Cortex of kidney (tissue), 1 donor: ENCODE measurements at places on chromosomes 13 and 19.

- DNase-seq: no peak
Observed at GRCh38 chr13:72651144-72651543, 76.3 kb downstream of the MZT1 start.

DNA sequence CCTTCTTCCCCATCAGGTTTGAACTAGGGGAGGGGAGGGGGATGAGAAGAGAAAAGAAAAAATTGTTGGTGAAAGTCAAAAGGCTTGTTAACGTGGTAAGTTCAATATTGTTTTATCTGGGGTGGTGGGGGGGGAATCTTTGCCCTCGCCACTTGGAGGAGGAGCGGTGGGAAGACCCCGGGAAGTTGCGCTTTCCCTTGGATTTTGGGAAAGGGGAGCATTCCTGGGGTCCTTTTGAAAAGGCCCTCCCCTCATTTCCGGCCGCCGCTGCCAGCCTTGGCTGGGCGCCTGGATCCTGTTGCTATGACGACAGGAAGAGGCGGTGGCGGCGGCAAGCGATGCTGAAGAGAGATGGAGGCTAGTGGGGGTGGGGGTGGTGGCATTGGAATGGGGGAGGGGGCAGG lies 4.6 kb upstream of the CACNG8 start:
- DNase-seq: no peak

DNA sequence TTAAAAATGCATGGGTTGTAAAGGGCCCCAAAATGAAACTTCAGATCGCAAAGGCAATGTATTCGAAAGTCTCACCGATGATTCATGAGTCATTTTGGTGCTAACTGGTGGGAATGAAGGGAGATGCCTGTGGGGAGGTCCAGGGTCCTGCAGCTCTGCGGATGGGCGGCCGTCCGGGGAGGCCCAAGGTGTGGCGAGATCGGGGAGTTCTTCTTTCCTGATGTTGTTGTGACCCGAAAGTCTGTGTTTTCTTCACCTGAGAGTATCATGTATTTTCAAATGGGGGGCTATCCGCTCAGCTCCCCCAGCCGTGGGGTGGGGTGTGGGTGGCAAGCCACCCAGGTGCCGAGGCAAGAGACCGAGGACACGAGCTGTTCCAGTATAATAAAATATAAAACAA lies 36.5 kb downstream of the TFDP1 start:
- DNase-seq: no peak

- no peak for DNase-seq
Observed at GRCh38 chr13:92225861-92226260, 827.4 kb downstream of the GPC5 start.

DNA sequence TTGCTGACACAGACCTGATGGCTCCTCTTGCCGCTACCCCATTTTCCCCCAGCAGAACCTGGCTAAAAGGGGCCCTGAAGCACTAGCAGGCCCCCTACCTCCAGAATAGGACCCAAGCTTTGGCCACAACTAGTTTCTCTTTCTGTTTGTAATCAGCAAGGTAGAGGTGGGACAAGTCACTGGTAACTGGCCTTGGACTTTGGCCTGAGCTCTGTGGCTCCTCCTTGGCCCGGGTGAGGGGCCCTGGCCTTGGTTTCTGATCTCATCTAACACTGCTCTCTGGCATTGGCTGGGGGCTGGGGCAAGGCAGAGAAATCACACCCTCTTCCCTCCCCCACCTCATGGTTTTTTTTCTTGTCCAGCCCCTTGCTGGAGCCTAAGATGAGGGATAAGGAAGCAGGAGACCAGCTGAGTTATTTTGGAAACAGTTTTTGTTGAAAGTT lies 2.1 kb downstream of the CALM3 start:
- DNase-seq: no peak

- no peak for DNase-seq
Observed at GRCh38 chr19:53868091-53868891, 608 bp downstream of the MYADM start.

- DNase-seq: no peak
Observed at GRCh38 chr13:29411481-29411880, 184.0 kb downstream of the SLC7A1 start.

DNA sequence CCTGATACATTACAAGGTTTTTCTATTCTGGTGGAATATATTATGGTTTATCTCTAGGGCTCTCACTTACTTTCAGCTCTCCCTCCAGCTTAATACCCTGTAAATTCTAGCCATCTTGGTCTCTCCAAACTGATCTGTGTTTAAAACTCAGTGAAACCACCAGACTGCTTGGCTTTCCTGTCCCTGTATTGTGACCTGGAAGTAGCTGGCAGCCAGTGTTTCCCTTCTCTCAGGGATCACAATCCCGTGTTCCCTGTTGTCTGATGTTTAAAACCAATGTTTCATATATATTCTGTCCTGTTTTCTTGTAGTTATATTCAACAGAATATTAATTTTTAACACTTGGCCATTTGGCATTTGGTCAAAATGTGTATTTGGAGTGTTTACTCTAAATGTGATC lies 8.0 kb downstream of the AKAP11 start:
- no peak for DNase-seq

DNA sequence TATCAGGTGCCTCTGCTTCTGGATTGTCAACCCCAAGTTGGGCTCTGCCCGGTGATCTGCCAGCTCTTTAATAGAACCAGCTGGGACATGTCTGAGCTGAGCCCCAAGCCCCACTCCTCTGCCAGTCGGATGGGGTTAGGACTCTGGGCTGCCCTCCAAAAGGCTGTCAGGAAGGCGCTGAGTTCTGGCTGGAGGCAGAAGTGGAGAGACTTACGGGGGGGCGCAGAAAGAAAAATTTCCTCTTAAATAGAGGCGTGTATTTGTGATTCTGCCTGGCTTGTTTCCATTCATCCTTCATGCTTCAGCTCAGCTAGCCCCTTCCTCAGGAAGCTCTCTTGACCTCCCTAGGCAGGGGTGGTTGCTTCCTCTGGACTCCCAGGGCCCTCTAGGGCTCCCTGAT lies 985 bp upstream of the KCNK6 start:
- no peak for DNase-seq

DNA sequence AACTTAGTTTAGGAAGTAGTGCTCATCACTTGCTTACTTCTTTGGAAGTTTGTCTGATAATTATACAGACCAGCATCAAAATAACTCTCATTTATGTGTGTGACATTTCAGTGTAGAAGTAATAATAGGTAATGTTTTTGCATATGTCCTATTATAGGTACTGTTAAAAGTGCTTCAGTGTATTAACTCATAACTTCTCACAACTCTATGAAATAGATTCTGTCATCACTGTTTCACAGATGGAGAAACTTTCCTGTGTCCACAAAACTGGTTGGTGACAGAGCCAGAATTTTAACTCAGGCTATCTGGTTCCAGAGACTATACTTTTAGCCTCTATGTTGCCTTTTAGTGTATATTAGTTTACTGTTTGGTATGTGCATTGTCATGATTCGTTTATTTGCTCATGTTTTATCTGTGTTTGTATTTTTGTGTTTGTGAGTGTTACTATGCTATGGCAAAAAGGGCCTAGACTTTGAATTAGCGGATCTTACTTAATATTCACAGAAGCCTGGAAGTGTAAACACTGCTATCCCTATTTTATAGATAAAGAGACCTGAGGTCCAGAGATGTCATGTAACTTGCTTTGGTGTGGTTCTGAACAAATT lies 12.7 kb downstream of the LPAR6 start:
- DNase-seq: no peak

- no peak for DNase-seq
Observed at GRCh38 chr19:14772467-14772866, 5.9 kb downstream of the ADGRE2 start.

- DNase-seq: no peak
Observed at GRCh38 chr19:42349378-42350107, 24.1 kb downstream of the MEGF8 start.

DNA sequence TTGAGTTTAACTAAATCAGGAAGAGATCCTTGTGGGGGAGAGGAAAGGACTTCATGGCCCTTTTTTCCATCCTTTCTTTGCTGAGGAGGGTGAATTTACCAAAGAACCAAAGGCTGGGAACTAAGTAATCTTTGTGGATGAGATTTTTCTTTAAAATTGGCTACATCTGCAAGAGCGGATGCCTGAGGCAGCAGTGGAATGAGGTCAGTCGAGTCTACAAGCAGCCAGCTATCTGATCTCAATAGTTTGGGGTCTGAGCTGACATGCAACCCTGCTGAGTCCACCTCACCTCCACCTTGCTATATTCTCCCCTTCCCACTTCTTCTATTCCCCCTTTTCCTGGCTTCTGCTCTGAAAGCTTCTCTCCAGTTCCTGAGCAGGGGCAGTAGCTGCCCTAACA lies 3.6 kb upstream of the DNAJC15 start:
- DNase-seq: no peak

DNA sequence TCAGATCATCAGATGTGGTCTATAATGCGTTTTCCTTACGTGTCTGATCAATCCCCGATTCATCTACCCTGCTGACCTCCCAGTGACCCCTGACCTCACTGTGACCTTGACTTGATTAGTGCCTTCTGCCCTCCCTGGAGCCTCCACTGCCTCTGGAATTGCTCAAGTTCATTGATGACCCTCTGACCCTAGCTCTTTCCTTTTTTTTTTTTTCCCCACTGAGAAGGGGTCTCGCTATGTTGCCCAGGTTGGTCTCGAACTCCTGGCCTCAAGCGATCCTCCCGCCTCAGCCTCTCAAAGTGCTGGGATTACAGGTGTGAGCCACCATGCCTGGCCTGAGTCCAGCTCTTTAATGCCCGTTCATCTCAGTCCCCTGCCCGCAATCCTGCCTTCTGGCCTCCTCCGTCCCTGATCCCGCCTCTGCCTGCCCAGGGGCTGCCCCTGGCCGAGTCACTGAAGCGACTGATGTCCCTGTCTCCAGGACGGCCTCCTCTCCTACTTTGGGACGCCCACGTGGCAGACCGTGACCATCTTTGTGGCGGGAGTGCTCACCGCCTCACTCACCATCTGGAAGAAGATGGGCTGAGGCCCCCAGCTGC lies 4.0 kb upstream of the FTL start:
- DNase-seq: no peak

DNA sequence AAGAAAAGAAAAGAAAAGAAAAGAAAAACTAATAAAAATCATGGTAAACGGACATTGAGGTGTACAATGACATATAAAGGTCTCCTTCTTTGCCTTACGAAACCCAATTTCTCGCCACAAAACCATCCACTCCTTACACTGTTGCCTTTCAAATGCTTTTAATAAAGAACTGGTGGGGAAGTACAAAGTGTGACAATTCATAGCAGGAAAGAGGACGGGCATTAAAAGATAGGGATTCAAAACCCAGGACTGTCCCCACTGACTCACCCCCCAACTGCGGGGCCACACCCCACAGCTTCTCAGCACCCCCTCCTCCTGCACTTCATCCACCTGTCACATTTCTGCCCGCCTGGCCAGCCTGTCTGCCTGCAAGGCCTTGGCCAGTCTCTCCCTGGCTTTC lies 2.4 kb downstream of the MBD3L2B start:
- no peak for DNase-seq

DNA sequence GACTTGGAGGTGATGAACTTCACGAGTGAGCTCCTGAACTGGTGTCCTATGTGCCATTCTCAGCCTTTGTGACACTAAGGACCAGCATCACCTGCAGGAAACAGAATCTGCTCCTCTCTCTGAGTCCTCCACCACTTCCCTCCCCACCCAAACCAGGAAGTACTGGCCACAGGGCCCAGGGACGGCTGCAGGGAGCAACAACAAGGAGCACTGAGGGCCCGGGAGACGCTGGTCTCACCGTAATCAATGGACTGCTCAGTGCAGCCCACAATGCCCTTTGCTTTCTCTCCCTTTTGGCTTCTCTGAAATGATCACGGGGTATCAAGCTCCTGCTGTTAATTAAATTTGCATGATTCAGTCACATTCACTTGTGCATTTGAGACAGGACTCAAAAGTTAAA lies 18.6 kb downstream of the PEPD start:
- DNase-seq: no peak

DNA sequence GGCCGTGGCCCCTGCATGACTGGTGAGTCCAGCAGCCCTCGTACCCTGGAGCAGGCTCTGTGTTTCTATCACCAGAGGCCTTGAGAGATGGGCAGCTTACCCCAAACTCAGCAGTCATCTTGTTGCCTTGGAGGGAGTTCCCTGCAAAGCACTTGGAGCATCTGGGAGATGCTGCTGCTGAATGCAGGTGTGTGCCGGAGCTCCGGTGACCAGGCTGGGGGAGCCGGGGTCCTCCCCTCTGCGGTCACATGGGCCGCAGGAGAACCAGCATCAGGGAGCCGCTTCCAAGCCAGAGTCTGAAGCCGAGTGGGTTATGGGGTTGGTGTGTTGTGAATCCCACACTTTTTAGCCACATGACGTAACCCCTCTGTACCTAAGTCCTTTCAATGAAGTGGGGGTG lies 82.8 kb downstream of the TEX29 start:
- no peak for DNase-seq
